ENCODE measurements at places on chromosomes 16 and 17.

- DNase-seq = no peak
These were observed 19.0 kb upstream of the WFDC1 start for GRCh38 chr16:84275585-84276151.

- DNase-seq = no peak
These were observed 11.5 kb downstream of the NHERF1 start for GRCh38 chr17:74759941-74760340.

DNA sequence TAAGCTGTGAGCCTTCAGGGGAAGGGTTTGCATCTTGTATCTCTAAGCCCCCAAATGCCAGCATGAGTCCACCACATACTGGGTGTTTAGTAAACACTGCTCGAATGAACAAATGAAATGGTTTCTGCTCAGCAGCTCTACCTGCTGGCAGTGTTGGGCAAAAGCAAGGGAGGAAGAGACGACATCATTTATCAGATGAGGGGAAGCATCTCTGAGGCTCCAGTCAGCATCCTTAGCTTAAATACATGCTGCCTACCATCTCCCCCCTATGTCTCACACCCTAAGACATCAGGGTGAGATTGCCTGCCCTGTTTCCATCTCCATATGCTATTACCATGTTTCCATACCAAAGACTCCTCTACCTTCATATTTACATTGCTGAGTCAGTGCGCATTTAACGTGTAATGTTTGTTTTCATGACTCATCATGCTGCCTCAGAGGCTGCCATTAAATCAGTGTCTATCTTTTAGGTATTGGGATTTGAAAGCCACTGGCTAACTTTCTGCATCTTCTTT lies 379.8 kb downstream of the UTP18 start:
- DNase-seq = no peak

- DNase-seq = no peak
These were observed 50.0 kb downstream of the SSH2 start for GRCh38 chr17:29880031-29880430.

- DNase-seq = no peak
These were observed 28.7 kb upstream of the DDX52 start for GRCh38 chr17:37671824-37672547.

DNA sequence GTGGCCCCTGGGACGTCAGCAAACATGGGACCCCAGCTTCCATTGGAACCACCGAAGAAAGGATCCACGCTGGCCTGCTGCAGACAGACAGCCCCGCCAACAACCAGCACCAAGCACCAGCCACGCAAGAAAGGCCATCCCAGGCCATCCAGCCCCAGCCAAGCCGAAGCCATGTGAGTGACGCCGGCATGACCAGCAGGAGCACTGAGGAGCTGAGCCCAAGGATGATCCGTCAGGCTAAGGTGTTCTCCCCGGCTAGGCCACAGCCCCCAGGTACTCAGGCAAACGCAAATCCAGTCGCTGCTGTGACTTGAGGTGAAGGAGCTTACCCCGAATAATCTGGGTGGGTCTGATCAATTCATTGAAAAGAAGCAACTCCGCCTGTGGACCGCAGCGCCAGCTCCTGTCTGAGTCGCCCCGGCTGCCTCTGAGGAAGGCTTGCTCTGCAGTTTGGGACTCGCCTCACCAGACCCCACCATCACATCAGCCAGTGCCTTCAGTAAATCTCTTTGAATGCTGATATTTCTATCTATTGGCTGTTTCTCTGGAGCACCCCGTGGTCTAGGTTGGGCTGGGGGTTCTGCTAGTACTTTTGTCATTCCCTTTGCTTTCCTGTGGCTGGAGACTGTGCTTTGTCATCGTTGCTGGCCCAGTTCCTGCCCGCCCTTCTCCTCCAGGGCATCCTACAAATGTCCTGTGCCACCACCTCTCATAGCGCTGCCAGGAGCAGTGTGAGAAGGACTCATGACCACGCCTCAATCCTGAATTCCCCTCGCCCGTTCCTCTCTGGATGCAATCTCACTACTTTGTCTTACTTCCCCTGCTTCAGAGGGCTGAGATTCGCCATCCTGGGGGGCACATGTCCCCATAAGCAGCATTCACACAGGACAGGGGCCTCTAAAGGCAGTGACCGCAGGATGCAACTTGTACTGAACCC lies 8.1 kb upstream of the CBX2 start:
- DNase-seq = no peak

GRCh38 chr17:50171371-50172071 lies 5.7 kb downstream of the SGCA start:
- no peak for DNase-seq

GRCh38 chr16:2471653-2472487 lies 773 bp downstream of the NTN3 start:
- DNase-seq = no peak
